ENCODE measurements at places on chromosomes 12 and 14.

- peak; percentile 11 for DNase-seq
Measured at GRCh38 chr12:9221483-9221882, 13.3 kb upstream of the PZP start.

DNA sequence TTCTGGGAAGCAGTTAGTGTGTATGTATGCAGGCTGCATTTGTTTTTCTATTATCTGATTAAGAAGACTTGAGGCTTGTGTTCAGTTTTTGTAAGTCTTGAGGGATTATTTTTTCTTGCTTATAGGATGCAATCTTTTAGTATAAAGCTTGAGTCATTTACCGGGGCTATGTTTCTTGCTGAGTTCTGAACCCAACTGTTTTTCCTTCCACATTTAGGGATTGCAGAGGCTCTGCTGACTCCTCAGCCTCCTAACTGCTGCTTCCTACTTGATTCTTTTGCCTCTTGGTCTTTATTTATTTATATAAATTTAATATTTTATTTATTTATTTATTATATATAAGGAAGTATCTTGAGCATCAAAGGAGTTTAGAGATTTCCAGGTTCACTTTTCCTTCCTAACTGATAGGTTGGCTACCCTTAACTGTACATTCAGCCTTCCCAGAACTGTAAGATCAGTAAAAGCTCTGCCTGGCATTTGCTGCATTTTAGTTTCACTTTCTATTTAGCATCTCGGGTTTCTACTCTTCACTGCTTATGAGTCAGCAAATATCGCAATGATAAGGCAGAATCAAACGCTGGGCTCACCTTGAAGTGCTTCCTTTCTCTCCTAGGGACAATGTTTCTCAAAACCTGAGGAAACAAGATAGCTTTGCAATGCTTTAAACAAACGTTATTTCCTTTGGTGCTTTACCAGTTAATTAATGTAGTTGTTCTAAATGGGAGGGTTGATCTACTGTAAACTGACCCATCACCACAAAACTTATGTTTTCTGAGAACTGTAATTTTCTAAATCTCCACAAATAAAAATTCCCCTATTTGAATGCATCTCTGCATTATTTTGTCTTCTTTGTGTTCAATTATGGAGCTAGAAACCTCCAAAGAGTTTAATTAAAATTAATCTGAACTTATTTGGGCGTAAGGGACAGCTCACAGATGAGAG lies 1183.7 kb upstream of the TMEM132C start:
- peak; percentile 84 for DNase-seq

- DNase-seq, result no peak
Measured at GRCh38 chr14:98724734-98725133, 547.3 kb downstream of the BCL11B start.

GRCh38 chr12:117236456-117237001 lies 46.3 kb upstream of the FBXO21 start:
- peak; percentile 53 for DNase-seq

DNA sequence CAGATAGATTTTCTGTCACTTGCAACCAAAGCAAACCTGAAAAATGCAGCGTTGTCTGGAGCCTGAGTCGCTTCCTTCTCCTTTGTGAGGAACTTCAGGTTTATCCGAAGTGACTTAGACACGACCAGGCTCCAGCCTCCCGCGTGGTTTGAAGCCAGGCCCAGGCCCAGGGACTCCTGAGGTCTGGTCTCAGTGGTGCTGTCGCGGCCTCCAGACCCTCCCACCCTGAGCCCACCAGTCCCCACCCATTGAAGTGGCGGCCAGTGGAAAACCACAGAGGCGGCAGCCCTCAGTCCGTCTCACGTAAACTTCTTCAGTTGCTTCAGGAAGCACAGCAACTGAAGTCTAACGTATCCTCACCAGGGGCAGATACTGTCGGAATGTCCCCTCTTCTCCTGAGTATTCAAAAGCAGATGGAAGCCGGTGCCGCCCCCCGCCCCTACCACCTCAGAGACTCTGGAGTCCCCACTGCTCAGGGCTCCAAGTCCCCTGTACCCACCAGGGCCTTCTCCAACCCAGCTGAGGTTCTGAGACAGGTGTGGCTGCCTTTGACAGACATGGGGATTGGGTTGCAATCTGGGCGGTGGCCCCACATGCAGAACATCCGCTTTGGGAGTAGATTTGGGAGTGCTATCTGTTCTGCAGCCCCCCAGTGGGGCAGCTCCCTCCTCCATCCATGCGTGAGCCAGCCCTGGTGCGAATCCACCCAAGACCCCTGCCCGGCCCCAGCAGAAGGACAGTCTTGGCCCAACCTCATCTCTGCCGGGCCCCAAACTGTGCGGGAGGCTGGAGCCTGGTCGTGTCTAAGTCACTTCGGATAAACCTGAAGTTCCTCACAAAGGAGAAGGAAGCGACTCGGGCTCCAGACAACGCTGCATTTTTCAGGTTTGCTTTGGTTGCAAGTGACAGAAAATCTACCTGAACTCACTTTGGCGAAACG lies 26.6 kb upstream of the GALNT9 start:
- DNase-seq, result no peak

DNA sequence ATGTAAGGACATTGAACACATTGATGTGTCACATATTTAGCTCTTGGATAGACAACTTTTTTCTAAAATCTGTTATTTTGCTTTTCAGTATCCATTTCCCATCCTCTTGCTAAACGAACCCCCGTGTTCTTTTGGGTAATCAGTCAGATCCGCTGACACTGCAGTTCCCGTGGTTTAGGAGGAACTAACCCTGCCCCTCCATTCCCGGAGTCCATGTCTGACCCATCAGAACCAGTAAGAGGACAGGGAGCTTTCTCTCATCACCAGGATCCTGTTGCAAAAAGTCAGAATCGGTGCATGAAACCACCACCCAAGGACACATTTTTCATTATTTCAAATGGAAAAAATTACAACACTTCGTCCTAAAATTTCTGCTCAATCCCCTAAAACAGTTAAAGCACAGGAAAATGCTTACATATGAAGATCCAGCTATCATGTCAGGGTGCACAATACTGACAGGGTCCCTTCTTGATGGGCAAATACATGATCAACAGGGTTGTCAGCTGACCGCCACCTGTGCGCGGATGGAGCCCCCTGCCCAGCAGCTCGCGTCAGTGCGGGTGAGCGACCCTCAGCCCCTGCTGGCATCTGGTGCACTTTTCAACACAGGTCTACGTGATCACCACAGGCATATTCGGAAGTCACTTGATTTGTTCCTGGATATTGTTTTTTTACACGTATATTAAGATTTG lies 276.8 kb downstream of the ADGRD1 start:
- no peak for DNase-seq

- DNase-seq, result no peak
Measured at GRCh38 chr14:104239185-104239775, 100.9 kb downstream of the KIF26A start.

Measured in iris pigment epithelial cell (primary cell).